ENCODE measurements at places on chromosomes 7 and 10.

DNA sequence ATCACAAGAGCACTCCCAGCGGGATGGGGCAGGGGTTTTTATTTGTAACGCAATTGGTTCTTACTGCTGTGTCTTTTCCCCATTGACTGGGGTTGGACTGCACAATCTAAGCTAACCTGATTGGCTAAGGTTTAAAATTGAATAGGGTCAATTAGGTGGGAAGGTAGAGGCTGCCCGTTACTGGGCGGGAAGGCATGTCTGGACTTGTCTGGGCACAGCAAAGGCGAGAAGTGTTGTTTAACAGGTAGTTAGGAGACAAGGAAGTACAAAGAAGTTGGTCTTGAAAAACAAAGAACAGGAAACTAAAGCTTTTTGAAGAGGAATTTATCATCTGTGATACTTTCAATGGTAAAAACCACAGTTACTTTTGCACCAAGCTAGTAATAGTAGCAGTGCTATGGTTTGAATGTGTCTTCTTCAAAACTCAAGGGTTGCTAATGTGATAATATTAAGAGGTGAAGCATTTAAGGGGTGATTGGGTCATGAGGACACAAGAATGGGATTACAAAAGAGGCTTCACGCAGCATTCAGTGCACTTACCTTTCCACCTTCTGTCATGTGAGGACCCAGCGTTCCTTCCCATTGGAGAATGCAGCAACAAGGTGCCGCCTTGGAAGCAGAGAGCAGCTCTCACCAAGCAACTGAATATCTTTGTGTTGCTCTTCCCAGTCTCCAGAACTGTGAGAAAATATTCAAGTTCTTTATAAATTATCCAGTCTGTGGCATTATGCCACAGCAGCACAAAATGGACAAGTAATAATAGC, 875.5 kb upstream of the SORCS1 start:
- DNase-seq = no peak

DNA sequence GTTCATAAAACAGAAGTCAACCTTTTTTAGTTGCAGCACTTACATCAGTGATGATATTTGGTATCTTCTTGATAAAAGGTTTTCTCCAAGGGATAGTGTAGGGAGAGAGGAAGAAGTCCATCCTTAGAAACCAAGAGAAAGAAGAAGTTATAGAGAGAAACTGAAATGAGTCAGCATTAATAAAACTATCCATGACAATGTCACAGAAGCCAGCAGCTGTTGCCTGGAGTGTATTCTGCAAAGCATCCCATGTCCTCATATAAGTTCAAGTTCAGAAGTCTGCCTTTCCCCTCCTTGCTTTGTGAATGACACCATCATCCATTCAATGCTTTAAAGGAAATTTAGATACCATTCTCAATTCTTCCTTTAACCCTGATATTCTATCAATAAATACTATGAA, 14.4 kb upstream of the COL1A2 start:
- DNase-seq = no peak

GRCh38 chr7:121890833-121891232, 17.9 kb downstream of the PTPRZ1 start:
- no peak for DNase-seq

- peak; percentile 63 for DNase-seq
Measured at GRCh38 chr10:132412316-132413192, 15.6 kb downstream of the PWWP2B start.

DNA sequence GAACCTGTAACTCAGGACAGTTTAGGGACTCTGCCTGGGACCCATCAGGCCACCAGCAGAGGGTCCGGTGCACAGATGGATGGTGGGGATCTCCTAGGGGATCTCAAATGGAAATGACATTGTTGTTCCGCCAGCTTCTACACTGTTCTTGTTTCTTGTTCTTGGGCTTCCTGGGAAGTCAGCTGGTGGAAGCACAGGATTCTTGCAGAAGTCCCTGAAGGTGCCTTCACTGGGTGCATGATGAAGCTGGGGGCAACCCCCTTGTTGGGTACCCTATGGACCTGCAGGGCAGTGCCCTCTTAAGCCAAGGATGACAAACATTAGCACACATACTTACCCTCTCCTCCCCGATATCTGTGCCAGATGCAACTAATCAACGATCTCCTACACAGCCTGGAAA, 18.6 kb downstream of the SFTPD start:
- DNase-seq = no peak

All from right cardiac atrium (tissue), 5 donors.